ENCODE measurements at places on chromosomes 4 and X.

DNA sequence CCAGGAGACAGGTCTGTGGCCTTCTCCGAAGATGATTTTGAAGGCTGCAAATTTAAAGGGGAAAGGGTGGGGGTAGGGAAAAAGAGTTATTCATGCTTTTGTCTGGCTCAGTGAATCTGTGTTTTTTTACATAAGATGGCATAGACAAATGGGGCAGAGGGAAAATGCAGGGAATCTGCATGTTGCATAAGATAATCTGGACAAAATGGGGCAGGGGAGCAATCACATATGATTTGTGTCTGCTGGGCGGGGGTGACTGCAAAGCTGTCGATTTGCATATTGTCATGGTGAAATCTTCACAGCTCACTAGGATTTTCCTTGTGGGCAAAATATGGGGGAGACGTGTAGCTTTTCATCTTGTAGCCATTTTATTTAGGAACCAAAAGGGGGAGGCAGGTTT lies 29.4 kb upstream of the GYG2 start:
- no peak for DNase-seq

DNA sequence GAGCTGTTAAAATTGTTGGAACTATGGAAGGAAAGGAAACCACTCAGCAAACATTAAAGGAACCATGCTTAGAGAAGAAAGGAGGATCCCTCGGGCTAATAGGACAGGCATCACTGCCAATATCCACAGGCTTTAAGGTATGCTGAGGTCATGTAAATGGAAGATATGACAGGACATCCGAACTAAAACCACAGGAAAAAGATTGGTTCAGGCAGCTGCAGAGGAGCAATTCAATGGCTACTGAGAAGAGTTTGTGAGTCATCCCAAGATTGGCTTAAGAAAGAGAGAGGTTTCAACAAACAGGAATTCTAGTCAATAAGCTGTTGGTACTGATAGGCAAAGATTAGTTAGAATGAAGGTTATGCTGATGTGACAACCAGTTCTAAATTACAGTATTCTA lies 106.4 kb upstream of the FAM241A start:
- DNase-seq: no peak

- DNase-seq: no peak
These were observed 197.1 kb downstream of the SPRY1 start for GRCh38 chr4:123593655-123594054.

DNA sequence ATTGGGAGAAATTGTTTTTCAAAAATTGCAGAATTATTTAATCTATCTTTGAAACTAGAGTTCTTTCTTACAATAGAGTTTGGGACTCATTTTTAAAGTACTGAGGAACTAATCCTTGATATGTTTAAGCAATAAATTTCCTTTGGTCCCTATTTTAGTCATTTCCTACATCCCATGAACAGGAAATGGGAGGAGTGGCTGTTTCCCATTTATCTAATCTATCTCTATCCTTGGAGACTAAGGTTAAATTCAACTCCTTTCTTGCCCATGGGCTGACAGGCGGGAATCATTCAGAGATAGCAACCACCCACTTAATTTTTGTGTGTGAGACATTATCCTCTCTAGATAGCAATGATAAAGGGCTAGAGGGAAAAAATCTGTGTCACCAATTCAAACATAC lies 131.6 kb upstream of the EMCN start:
- DNase-seq: no peak

DNA sequence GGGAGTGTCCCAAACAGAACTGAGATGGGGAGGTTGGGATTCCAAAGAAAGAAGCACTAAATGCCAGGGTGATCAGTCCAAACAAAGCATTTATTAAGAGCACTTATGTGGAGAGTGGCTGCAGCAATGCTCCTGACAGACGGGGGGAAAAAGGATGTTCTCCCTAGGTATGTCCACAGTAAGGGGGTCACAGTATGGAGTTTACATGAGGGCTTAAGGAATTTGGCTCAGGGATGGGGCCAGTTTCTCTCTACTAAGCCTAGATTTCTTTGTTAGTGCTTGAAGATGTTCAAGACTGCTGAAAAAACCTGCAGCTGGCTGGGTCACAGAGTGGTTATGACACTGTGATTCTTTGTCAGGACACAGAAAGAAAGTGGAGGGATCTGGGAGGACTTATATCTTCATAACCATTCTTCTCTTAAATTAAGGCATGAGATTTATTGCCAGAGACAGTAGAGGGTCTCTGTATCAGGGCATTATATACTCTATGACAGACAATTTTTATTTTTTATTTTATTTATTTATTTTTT lies 1468.0 kb downstream of the C4orf33 start:
- DNase-seq: no peak

- no peak for DNase-seq
These were observed 73.3 kb upstream of the STX18 start for GRCh38 chr4:4614925-4615678.

DNA sequence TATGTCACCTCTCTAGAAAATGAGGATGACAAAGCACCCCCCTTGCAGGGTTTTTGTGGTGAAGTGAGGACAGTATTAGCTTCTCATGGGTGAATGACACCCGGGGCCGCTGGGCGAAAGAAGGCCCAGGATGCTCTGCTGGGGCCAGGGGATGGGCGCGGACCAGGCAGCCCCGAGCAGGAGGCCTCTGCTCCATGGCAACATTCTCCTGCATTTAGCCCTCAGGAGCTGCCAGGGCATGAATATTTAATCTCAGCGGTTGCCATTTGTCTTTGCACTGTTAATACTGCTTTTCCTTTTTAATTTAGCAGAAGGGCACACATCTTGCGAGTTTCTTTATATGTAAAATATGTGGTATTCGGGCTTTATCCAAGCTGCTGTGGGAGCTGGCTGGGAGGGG lies 30.3 kb upstream of the PSAPL1 start:
- DNase-seq: no peak
